Activated CD4-positive, alpha-beta T cell treated with anti-CD3 and anti-CD28 coated beads, Interleukin-2, Interleukin-4, amounts not matched to agents 100 ng/mL and 50 ng/mL, durations not matched to agents 16 hours and 8 hours (primary cell): ENCODE measurements at places on chromosomes 5 and 9.

DNA sequence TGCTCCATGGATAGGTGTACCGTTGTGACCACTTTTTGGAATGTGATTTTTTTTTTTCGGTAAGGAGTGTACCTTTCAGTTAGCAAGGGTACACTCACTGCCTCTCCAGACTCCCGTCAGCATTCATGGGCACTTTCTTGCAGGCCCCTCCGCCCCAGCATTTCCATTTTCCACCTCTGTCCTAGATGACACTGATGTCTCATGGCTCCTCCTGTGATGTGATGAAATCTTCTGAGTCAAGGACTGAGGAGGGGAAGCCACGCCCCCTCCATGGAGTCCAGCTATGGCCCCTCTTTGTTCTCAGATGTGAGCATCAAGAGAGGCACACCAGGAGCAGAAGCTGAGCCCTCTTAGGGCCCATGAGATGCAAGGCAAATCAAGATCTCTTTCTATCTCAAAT is 61.8 kb downstream of the CTSL start:
- no peak for DNase-seq

GRCh38 chr9:95509851-95510708 is 6.7 kb downstream of the PTCH1 start:
- DNase-seq: no peak

- DNase-seq: no peak
Observed at GRCh38 chr5:4130819-4131218, 535.2 kb downstream of the IRX1 start.

- DNase-seq: no peak
Observed at GRCh38 chr5:174303035-174303434, 257.5 kb downstream of the NSG2 start.

- DNase-seq: no peak
Observed at GRCh38 chr5:21644032-21644431, 1209.1 kb downstream of the CDH12 start.

DNA sequence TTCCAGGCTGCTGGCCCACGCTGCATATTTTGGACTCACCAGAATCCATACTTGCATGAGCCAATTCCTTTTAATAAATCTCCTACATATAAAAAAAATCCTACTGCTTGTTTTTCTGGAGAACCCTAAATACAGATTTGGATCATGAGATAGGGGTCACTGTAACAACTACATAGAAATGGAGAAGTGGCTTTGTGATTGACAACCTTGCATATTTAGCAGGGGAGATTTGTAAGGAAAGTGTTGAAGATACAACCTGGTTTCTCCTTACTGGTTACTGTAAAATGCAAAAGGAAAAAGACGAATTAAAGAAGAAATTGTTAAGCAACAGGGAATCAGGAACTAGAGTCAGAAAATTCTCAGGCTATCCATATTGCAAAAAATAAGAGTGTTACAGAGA is 74.8 kb downstream of the HABP4 start:
- DNase-seq: no peak

DNA sequence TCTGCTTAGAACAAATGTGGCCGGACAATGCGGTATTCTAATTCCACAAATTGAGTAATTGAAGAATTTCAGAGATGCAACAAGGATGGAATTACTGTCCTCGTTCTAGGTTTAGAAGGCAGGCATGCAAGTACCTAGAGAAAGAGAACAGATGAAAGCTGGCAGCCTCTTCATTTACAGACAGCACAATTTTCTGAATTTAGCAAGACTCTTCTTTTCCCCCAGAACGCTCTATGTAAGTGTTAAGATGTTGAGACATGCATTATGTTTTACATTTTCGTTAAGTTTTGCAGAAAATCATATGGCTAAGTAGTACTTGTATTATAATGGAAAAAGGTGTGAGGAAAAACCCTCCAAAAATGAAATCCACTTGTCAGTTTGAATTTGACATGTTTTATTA is 259.5 kb upstream of the ARRDC3 start:
- DNase-seq: no peak

GRCh38 chr5:175688352-175689146 is 30.7 kb downstream of the HRH2 start:
- no peak for DNase-seq

DNA sequence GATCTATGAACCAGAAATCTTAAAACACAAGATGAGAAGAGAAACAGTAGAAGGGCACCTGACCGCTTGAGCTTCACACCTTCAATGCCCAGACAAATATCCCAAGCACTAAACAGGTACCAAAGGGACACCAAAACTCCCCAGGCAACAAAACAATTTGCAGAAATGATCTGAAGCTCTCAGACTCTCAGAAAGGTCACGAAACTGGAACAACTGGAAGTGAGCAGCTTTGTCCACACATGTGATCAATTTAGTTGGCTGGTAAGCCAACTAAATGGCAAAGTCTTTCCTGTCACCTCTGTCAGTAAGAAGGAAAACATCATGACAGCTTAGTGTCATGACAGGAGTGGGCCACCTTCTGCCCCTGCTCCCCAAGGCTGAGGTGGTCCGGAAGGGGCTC is 4.1 kb downstream of the IPPK start:
- DNase-seq: no peak

GRCh38 chr5:119323601-119324000 is 32.2 kb upstream of the TNFAIP8 start:
- no peak for DNase-seq

GRCh38 chr5:78797936-78798672 is 149.5 kb upstream of the LHFPL2 start:
- no peak for DNase-seq

GRCh38 chr5:170722316-170722715 is 61.2 kb upstream of the GABRP start:
- DNase-seq: no peak

- DNase-seq: no peak
Observed at GRCh38 chr5:96627792-96628398, 34.3 kb upstream of the CAST start.

DNA sequence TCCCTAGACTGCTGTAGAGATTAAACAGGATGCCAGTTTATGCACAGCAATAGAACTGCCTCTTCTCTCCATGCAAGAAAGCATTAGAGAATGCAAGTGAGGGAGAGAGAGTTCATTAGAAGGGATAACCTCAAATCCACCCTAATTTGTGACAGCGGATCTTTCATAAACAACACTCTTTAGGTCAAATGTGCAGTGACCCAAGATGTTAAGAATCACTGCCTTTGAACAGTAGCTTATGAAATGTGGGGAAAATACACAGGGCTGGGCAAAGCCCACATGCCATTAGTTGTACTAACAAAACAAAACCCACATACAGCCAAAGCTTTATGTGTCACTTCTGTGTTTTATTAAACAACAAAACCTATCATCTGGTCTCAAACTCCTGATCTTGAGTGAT is 36.2 kb upstream of the POU4F3 start:
- DNase-seq: no peak

- no peak for DNase-seq
Observed at GRCh38 chr5:172956228-172956627, 3.0 kb upstream of the RPL26L1 start.

DNA sequence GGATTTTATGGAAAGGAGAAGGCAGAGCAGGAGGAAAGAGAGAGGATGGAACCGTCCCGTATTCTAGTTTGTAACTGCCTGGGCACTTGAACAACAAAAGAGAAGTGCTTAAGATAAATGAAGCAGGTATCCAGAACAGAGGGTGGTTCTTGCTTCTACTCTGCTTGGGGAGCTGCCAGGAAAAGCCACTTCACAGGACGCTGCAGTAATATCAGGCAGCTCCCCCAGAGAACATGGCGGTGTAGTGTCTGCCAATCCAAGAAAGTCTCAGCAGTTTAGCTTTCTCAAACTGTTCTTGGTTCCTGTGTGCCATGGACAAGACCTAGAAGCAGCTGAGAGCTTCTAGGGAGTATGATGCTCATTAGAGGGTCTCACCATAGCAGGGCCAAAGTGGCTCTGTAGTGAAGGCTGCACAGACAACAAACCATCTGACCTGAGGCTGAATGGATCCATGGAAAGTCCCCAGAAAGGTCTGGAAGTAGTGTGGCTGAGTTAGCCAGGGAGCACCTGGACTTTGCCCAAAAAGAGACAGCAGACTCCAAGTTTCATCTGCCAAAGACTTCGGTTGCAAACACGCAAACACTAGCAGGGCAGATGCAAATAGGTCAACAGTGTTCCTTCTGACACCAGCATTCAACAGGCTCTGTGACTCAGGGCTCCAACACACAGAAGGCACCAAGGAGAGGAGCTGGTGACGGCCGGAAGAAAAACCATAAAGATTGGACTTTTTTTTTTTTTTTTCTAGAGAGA is 72.2 kb upstream of the TNFSF8 start:
- DNase-seq: no peak

DNA sequence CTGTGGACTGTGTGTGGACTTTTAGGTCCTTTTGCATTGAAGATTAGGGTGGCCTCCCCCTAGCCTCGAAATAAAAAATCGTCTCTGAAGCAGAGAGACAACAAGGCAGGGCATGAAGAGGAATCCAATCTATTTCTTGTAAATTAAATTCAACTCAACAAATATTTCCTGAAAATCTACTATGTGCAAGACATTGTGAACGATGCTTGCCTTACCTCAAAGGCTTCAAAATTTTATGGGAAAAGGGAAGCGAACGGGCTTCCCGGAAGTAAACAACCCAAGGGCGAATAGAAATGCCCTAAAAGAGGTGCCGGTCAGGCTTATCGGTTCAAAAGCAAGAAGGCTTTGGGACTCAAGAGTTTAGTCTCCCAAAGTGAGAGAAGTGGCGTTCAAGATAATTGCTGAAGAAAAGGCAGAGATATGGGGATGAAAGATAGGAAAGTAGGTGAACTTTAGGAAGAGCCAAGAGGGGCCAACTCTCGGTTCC is 525 bp downstream of the KIF24 start:
- no peak for DNase-seq

DNA sequence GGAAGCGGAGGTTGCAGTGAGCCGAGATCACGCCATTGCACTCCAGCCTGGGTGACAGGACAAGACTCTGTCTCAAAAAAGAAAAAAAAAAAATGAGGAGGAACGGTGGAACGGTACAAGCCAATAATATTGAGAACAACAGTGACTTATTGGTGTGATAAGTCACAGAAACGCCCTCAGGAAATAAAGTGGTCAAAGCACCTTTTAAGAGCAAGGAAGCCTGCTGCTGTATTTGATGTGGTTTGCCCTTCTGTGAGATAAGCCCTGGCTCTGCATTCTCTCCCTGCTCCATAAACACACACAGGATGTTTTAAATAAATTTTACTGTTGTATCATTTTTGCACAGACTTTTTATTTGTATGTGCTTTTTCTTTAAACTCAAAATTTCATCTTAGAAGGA is 269.9 kb upstream of the MSX2 start:
- DNase-seq: peak; percentile 1

DNA sequence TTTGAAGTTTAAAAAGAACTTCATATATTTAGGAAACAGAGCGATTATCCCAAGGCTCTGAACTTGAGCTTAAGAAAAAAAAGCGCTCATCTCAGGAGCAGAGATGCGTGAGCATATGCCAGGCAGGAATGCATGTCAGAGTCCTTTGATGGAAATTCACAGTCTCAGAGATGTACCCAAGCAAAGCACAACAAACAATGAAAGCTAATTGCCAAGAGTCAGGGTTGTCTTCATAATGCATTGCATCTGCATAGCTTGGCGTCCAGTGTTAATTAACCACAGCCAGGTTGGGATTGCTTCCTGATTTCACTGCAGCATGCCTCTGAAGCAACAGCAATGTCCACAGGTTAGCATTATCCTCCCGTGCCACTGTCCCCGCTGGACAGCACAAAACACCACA is 907.0 kb upstream of the DMAC1 start:
- DNase-seq: no peak

DNA sequence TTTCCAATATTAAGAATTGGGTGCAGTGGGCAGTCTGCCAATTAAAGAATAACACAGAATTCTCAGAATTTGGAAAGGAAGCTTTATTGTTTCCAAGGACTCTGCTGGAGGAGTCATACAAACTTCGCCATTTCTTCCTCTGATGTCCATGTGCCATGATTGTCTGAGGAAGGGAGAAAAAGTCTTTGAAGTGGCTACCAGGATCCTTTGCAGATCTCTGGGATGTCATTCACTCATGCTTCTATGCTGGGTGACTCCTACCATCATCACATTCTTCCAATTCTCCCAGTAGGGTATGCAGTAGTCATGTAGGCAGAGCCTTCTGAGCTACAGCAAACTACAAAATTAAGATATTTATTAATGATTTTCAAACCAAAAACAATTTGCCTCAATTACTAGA is 3.2 kb upstream of the SMAD5 start:
- DNase-seq: no peak

DNA sequence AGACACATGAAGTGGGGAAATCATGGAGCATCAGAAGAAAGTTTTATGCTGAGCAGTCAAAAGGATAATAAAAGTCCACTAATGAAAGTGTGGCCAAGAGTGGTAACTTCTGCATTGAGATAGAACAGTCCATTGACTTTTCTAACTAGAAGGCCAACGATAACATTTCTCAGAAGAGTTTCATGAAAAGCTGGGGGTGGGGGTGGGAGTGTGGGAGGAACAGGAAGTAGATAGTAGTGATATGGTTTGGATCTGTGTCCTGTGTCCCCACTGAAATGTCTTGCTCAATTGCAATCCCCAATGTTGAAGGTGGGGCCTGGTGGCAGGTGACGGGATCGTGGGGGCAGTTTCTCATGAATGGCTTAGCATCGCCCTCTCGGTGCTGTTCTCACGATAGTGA is 36.2 kb upstream of the SNAPC3 start:
- DNase-seq: no peak

DNA sequence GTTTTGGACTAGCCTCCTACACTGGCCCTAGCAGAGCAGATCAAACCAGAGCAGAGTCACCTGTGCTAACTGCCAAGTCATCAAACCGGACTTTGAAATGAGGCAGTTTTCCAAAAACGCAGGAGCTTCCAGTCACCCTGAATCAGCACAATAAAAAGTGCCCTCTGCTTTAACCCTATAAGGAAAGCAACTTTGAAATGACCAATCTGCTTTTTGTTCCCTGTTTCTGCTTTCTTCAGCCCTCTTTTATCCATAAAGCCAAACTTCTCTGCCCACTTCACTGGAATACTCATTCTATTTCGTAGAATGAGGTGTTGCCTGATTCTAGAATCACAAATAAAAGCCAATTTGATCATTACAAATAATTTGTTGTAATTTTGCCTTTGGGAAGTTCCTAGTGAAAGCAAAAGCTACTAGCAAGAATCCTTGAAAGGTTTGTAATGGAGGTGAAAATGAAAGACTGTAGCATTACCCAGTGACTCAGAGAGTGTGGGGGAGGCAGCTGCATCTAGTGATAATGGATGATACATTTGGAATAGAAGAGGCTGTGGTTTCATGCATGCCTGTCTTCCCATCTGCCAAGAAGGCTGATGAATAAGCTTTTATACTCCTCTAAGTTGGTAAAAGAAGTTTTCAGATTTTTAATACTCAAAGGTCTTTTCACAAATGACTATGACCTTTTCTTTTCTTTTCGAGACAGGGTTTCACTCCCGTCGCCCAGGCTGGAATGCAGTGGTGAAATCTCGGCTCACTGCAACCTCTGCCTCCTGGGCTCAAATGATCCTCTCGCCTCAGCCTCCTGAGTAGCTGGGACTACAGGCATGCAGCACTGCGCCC is 14.9 kb downstream of the SPAAR start:
- no peak for DNase-seq
